ENCODE measurements at places on chromosomes 5 and 9.

GRCh38 chr5:169880012-169880663 is 100.2 kb downstream of the INSYN2B start:
- no peak for DNase-seq

DNA sequence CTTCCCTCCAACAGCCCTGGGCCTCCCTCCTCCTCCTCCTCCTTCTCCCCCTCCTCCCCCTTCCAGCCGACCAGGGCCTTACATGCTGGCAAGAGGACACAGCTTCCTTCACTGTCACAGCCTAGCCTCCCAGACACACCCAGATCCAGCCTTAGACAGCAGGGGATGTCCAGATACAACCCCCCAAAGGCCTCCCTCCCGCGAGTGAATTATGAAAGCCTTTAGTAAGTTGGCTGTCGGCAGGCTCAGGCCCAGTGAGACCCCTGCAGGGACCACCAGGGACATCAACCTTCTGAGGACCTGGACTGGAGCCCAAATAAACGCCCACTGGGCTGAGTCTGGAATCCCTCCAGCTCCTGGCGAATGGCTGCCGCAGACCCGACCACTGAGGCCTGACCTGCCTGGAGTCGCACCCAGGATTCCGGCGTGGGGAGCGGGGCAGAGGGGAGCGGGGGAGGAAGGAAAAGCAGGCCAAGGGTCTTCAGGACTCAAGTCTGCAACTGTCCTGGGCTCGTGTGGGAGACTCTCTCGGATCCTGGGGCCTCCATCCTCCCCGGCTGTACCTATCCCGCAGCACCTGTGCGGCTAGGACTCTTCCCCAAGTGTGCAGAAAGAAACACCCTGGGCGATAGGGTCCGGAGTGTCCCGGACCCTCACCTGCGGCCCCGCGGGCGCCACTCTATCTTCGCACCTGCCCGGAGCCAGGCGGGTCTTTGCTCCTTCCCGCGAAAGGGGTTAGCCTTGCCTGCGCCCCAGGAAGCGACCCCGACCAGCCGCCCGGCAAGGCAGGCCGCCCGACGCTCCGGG is 705 bp downstream of the SEPTIN8 start:
- DNase-seq, result no peak

GRCh38 chr5:154421868-154422267 is 23.9 kb upstream of the SAP30L start:
- DNase-seq, result peak; percentile 24

GRCh38 chr9:132669319-132669697 is 475 bp downstream of the DDX31 start:
- peak; percentile 82 for DNase-seq

- no peak for DNase-seq
These were observed 48.4 kb upstream of the MAP3K1 start for GRCh38 chr5:56766926-56767325.

- DNase-seq, result peak; percentile 55
These were observed 491.9 kb upstream of the TUSC1 start for GRCh38 chr9:26170190-26170589.

DNA sequence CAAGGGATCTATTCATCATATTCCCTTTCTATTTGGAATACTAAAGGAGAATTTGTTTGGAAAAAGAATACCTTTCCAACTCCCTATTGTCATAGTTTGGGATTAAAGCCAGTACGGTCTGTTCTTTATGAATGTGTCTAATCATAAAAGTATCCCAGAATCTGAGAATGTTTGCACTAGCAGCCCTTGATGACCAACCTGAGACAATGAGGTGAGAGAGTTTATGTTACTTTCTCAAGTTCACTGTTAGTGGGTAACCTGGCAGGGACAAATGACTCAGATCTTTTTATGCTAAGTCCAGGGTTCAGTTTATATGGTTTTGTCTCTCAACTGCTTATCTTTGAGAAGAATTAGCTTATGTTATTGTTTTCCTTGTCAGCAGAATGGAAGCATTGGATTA is 25.3 kb upstream of the TLR4 start:
- peak; percentile 73 for DNase-seq

- no peak for DNase-seq
These were observed 12.3 kb upstream of the MTMR12 start for GRCh38 chr5:32325062-32325461.

DNA sequence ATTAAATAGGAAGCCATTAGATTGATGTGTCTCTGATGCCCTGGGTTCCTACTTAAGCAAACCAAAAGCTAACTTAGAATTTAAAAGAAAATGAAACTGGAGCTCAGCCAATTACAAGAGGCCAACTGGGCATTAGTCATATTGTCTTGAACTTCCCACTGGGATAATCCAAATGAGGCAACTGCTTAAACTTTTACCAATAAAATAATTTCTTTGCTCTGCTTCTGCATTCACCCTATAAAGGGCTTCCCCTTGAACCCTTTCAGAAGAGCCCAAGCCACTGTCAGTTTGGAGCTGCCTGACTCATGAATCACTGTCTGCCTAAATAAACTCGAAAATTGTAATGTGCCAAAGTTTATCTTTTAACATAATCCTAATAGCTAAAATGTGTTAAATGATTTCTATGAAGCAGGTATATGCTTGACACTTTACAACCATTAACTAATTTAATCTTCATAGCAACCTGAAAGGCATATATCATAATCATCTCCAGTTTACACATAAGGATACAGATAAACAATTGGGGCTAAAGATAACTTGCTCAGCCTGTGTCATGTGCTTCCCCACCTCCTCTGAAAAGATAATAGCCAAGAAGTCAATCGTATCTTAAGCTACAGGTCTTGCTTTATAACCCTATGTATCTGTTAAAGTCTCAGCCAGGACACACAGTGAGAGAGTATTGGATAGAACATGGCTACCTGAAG is 11.5 kb downstream of the GPR150 start:
- peak; percentile 89 for DNase-seq

GRCh38 chr9:91992461-91993041 is 42.5 kb upstream of the ROR2 start:
- peak; percentile 20 for DNase-seq

- DNase-seq, result no peak
These were observed 501.2 kb downstream of the ZNF608 start for GRCh38 chr5:124245276-124245675.

DNA sequence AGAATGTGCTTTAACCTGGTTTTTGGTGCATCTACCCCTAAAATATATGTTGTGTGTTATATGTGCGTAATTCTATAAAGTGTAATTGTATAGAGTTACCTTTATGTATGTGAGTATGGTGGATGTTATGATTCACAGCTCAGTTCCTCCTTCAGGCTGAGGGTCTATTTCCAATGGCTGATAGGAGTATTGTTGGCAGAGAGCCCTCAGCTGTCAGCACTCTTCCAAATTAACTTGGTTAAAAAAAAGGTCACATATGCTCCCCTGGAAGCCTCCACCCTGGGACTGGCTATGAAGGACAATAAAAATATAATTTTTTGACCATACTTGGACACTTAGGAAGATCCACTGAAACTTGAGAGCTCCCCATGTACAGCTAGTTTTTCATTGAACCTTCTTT is 250.4 kb upstream of the CDH12 start:
- no peak for DNase-seq

- DNase-seq, result peak; percentile 69
These were observed 126.1 kb upstream of the PAPPA start for GRCh38 chr9:116027511-116027910.

DNA sequence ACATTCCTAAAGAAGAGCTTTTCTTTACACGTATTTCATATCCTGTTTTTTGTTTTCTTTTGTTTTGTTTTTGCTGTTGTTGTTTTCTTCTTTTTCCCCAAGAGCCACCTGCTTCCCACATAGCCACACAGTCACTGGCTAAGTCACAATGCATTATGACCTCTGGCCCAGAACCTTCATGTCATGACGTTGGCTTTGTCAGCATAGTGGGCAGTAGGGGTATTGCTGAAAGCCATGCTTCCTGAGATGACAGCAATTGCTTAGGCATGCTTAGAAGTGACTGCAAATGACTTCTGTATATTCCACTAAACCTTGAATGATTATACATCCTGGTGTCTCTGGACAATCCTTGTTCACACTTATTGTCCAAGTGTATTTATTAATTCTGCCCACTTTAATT is 375.8 kb downstream of the TAF11L14 start:
- DNase-seq, result no peak

DNA sequence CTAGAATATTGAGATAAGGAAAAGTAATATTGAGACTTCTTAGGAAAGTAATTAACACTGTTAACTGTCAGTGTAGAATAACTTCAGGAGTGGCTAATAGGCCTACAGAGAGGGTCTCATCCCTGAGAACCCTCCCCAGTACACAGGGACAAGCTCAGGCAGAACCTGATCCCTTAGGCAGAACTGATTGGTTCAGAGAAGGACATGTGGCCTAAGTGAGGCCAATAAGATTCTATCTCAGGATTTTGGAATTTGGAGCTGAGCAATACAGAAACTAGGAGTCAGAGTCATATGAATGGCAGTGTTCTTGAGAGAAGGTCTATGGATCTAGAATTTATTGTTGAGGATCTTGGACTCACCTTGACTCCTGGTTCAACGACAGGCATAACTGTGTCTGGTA is 10.9 kb upstream of the UBLCP1 start:
- DNase-seq, result no peak

DNA sequence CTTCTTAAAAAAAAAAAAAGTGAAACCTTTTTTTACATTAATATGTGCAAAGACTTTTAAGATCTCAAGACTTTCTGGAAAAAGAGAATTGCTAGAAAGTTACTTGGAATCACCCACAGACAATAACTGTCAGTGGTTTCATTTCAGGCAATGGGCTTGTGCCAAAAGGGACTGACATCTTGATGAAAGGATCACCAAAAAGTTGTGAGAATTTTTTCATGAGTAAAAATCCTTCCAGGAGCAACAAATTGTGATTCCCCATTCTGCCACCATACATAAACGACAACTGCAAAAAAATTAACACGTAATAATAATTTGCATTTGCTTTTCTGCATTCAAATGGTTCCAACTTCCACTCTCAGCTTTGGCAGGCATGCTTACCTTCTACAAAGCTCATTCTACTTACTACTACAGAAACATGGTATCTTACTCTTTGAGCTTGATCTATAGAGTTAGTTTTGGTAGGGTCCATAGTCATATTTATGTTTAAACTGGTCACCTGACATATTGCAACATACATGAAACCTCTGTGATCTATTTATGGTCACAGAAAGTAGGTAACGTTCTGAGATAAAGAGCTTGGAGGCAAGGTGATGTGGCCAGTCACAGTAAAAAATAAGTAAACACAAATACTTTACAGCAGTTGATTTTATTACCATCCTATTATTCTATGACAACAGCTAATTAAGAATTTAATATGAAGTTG is 3.0 kb downstream of the NREP start:
- DNase-seq, result no peak

- DNase-seq, result no peak
These were observed 22.3 kb downstream of the KLF9 start for GRCh38 chr9:70392189-70392588.

- DNase-seq, result no peak
These were observed 52.3 kb downstream of the SLC46A2 start for GRCh38 chr9:112838342-112838741.

DNA sequence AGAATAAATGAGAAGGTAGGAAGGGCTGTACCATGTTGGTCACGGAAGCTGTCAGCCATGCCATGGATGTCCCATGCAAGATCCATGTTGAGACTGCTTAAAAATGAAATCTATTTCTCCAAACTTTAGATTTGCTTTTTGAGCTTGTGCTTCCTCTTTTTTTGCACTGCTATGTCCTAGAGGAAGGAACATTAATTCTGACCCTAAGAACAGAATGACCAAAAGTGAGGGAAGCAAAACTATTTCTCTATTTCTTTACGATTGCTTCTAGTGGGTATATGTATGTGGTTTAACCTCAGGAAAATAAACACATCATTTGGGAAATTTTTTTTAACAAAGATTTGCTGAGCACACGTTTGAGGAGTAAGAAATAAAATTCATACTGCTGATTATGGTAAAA is 84.6 kb downstream of the USP20 start:
- DNase-seq, result no peak

DNA sequence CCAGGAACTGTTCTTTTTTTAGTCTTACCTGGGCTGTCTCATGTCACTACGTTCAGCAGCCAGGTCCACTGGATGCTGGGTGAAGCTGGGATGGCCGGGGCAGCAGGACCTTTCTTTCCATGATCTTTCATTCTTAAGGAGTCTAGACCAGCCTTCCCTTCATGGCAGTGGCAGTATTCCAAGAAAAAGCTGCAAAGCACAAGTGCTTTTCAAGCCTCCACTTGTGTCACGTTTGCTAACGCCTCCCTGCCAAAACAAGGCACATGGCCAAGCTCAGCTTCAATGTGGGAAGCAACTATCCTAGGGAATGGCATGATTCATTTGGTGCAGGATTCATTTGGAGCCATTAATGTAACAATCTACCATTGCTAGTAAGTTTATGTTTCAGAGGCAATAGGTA is 94.8 kb downstream of the RCL1 start:
- DNase-seq, result peak; percentile 56

DNA sequence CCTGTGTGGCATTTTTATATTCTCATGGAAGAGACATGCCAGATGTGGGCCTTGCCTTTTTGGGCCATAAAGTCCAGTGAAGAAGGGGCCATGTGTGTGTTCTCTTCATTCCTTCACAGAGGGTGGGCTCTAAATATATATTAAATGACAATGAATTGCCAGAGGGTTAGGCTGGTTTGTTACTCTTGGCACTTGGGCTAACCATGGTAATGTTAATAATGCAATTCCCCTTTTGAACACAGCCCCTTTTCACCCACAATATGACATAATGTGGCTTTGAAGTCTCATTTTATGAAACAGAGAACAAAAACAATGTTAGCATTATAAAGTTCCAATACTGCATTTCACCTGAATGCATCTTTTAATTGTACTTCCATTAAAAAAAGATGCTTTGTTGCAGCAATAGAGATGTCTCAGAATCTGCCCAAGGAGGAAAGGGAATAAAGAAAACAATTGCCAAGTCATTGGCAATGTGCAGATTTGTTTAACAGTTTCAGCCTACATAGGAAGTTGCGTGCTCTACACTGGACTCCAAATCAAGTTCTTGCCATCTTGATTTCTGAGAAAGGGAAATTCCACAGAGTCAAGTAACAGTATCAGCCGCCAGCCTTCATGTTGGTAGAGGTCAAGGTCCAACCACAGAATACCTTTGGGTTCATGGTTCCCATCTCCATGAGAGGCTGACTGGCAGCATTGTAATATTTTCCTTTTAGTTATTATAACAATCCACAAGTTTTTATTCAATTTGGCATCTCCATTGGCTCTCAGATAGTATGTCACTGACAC is 141.9 kb downstream of the SLC12A2 start:
- peak; percentile 40 for DNase-seq

- DNase-seq, result no peak
These were observed 85.1 kb downstream of the ACER2 start for GRCh38 chr9:19493876-19494275.

Measured in M059J (cell line).